ENCODE measurements at places on chromosomes 5 and 9.

DNA sequence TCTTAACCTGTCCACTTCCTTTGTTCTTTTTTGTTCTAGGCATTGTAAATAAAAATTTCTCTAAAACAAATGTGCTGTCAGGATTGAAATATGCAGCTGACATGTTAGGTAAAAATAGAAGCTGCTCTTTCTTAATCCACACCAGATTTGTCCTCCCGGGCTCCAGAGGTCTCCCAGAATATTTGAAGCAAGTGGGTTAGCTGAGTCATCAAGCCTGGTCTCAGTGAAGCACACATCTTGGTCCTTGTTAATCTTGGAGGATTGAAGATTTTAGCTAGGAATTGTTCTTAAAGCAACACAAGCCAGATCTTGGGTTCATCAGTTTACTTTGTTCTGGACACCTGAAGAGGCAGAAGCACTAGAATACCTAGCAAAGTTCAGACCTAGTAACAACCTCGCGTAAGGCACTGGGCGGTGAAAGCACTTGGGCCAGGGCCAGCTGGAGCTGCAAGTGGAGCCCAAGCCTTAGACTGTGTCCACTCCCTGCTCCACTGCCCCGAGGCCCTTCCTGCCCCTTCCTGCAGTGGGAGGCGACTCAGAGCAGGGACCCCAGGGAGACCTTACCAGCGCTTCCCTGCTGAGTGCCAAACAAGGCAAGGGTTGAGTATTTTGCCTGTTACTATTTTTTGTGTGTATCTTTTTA is 36.5 kb downstream of the HABP4 start:
- DNase-seq, result no peak

GRCh38 chr5:167071981-167072610 is 1219.3 kb upstream of the WWC1 start:
- DNase-seq, result no peak

- no peak for DNase-seq
Measured at GRCh38 chr5:60685700-60686099, 14.3 kb downstream of the DEPDC1B start.

GRCh38 chr9:1207686-1208085 is 157.5 kb downstream of the DMRT2 start:
- DNase-seq, result no peak

DNA sequence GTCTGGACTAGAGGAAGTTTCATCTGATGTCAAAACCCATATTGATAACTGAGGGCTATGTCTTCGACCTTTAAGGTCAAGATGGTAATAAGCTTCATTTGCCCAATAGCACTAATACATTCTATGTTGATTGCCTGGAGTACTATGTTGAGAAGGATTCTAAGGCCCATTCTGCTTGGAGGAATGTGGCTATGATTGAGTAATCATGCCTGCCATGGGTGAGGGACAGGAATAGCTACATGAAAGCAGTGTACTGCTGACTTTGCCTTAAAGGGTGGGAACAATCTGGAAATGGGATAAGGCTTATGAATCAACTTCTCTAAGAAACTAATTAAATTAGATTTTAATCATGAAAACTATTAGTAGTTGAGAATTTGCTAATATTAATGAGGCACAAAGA is 13.6 kb downstream of the NNT start:
- DNase-seq, result no peak

DNA sequence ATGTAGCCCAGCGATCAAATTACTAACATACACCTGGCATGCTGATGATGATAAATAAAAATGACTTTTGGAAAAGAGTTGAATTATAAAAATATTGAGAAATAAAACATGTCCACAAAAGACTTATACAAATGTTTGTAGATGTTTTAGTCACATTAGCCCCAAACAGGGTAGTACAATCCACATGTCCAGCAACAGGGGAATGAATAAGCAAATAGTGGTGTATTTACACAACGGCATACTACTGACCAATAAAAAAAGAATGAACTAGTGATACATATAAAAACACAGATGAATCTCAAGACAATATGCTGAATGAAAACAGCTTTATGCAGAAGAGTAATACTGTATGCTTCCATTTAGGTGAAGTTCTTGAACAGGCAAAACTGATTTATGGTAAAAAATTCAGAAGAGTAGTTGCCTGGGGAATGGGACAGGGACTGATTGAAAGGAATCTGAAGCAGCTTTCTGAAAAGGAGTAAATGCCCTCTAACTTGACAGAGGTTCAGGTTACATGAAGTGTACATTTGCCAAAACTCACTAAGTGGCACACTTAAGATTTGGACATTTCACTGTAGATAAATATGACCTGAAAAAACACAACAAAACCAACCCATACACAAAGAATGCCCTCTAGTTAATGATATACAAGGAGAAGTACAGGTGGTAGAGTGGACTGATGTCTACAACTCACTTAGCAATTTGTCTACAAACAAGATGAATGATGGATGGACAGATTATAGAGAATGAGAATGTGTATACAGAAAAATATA is 35.4 kb downstream of the ACTL7A start:
- no peak for DNase-seq

DNA sequence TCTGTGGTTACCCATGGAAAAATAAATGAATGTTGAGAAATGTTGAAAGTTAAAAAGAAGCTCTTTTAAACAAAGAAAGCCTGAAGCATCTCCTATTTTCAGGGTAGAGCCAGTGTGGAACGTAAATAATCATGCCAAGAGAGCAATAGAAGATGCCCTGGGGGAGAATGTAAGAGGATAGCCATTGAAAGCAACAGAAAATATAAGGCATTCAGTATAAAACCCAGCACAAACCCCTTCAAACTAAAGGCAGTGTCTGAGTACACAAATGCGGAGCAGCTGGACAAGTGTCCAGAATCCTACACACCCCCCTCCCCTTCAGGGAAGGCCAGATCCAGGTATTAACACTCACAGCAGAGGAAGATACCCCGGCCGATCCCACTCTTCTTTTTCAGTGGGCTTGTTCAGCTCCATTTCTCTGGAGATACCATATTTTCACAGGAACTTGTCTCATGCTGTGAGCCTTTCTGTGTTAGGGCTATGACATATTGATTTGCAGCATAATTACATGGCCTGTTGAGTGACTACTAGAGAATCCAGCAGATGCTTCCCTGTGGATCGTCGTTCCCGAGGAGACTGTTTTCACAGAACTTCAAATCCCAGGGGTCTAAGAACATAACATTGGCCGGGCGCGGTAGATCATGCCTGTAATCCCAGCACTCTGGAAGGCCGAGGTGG is 101.2 kb downstream of the PLK2 start:
- DNase-seq, result no peak

- DNase-seq, result no peak
Measured at GRCh38 chr5:110112348-110112747, 422.6 kb downstream of the MAN2A1 start.

DNA sequence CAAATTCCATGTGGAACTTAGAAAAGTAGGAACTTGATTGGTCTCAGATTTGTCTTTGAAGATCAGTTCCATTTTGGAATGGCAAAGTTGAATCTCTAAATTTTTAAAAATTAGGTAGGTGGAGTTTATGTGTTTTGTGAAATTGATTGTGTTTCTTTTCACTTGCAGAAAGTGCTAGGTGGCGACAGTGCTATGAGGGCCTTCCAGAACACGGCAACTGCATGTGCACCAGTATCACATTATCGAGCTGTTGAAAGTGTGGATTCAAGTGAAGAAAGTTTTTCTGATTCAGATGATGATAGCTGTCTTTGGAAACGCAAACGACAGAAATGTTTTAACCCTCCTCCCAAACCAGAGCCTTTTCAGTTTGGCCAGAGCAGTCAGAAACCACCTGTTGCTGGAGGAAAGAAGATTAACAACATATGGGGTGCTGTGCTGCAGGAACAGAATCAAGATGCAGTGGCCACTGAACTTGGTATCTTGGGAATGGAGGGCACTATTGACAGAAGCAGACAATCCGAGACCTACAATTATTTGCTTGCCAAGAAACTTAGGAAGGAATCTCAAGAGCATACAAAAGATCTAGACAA is 2.8 kb downstream of the PHAX start:
- no peak for DNase-seq

- DNase-seq, result no peak
Measured at GRCh38 chr5:96350678-96351077, 82.4 kb downstream of the PCSK1 start.

DNA sequence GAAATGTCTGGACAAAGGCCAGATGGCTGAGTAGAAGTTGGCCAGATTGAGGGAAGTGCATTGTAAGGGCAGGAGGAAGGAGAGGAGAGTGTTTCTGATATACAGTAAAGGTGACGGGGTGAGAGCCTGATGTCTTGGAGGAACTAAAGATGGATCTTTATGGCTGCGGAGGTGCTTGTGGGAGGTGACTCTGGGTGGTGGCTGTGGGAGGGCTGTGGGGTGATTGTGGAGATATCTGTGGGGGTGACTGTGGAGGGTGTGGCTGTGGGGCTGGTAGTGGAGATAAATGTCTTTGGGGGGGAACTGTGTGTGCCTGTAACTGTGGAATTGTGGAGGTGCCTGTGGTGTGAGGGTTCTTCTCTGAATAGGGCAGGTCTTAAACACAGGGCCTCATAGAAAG is 121.4 kb downstream of the CMYA5 start:
- no peak for DNase-seq

DNA sequence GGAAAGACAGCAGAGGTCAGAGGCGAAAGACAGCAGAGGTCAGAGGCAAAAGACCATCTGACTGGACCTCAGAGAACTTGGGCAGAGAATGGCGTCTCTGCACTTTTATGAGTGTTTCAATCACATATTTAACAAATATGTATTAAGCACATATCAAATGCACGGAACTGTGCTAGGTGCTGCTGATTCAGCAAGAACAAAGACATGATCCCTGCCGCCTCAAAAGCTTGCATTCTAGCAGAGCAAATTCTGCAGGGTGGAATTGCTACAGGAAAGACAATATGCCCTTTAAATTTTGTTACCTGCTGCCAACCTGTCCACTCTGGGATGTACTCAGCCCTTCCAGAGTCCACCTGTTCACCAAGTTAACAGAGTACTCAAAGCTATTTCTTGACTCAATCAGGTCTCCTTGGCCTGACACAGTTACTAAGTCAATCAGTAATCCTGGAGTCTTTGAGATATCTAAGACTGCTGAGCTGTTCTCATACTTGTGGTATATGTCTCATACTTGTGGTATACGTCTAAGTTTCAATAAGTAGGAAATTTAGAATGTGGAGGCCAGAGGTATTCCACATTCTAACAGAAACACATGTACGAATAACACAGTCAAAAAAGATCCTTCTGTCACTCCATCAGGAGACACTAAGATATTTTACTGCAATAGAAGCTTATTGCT is 131.8 kb downstream of the GNAQ start:
- no peak for DNase-seq

DNA sequence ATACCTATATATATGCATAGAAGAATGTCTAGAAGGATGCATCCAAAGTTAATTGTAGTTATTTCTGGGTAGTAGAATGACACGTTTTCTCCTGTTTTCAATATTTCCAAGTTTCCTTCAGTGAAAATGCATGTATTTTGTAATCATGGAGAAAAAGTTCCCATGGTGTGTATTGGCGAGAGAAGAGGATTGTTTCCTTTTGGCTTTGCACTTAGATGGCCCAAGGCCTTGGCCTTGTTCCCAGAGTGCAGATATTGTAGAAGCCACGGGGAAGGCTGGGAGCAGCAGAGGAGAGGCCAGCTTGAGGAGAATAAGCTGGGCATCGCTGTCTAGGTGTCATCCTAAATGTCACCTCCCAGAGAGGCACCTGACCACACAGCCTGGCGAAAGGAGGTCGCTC is 44.0 kb downstream of the IRF1 start:
- no peak for DNase-seq

DNA sequence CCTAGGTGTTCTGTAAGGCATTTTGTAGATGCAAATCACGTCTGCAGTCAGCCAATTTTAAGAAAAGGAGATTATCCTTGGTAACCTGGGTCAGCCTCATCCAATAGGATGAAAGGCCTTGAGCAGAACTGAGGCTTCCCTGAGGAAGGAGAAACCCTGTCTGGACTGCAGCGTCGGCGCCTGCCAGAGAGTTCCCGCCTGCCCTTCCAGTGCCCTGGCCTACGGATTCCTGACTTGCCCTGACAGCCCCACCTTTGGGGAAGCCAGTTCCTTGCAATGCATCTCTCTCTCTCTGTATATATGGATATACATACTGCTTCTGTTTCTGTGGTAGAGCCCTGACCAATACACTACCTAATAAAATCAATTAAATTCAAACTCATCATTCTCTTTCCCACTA is 66.2 kb upstream of the RUFY1 start:
- no peak for DNase-seq

DNA sequence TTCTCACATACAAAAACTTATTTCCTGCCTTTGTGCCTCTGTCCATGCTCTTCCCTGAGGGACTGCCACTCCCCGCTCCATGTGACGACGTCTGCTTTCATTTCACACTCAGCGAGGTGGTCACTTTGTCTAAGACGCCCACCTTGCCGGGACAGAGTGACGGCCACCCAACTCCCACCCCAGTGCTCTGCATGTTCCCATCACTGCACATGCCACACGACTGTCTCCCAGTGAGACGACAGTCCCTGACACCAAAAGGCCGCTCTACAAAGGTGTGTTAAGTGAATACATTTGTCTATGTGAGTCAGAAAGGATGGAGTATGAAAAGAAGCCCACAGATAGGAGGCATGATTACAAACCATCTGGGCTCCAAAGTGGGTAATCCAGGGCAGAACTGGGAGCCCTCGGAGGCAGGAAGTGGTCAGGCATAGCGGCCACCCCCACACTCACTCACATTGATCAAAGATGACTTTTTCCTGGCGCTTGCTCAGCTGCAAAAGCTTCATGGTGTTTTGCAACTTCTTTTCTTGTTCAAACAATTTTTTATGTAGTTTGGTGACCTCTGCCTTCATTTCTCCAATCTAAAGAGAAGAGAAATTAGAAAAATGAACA is 185.8 kb downstream of the CDK5RAP2 start:
- DNase-seq, result no peak

DNA sequence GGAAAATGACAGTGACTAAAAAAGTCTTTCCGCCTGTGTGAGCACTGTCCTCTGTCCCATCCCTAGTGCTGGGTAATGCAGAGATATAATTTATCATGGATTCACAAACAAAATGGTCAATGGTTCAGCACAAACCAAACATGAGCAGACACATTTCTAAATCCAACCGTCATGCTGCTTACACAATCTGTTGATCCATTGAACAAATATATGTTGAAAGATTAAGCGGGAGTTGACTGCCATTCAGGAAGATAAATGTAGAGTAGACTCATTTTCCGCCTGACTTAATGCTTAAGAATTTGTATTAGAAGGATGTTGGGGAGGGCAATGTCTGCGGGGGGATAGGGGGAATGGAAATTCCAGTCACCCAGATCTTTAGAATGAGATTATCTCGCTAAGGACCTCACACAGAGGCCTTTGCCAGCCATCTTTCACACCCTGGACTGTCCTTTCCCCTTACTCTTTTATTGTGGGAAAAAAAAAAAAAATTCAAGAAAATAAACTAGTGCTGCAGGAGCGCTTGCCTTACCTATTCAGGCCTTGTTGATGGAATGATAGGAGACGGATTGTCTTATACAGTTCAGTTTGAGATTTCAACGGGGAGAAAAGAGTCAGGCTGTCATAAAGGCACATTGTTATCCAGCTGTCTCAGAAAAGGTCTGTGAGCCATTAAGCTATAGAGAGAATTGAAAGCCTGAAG is 153.7 kb downstream of the TLE1 start:
- no peak for DNase-seq

GRCh38 chr5:143251190-143251589 is 152.3 kb downstream of the NR3C1 start:
- DNase-seq, result no peak
